ENCODE measurements at places on chromosomes 7 and 10.

- no peak for DNase-seq
These were observed 194.0 kb downstream of the CFTR start for GRCh38 chr7:117673839-117674238.

- no peak for DNase-seq
These were observed 1.7 kb downstream of the LIPM start for GRCh38 chr10:88804083-88804812.

DNA sequence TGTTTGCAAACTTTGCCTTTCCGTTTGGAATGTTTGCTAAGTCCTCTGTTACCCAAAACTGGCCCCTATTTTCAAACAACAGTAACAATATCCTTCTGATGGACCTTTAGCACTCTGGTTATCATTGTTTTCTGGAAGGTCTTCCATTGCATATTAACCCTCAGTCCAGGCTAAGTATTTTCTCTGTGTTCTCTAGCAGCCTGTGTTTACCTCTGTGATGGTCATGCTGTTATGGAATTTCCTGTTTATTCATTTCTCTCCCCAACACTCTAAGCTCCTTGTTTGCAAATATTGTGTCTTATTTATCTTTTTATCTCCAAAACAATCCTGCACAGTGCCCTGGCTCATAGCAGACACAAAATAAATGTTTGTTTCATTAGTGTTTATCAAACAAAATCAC, 560.3 kb downstream of the ATRNL1 start:
- no peak for DNase-seq

DNA sequence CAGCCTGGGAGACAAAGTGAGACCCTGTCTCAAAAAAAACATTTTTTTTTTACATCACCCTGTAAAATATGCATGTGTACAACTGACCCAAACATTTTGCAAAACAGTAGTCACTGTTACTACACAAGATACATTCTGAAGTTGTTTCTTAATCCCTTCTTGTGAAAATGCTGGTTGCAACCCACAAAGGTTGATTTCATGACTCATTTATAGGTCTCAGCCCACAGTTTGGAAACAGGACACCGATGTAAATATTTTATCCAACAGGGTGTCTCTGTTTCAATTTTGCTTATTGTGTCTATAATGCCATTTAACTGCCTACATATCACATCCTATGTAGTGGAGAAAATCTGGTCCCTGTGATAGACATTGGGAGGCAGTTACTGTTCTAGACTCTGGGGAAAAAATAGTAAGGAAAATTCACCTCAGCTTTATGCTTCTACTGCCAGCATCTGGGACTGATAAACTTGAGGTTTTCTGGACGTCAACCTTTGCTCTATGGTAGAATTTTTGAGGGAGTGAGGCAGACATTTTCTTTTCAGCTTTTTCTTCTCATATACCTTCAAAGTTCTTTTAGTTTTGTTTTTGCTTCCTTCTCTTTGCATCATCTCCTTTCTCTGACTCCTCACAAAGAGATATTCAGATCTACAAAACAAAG, 1.6 kb upstream of the RAB19 start:
- no peak for DNase-seq

DNA sequence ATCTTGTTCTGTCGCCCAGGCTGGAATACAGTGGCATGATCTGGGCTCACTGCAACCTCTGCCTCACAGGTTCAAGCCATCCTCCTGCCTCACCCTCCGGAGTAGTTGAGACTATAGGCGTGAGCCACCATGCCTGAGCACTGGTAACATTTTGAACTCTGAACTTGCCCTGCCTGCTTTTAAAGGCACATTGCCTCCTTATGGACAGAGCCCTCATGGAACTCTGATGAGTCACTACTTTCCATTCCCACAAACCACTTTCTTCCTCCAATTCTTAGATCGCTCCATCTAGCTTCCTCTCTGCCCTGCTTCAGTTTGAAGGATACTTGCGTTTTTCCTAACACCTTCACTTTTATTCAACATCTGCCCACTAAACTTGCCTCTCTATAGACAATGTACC, 38.1 kb downstream of the PRPS1L1 start:
- DNase-seq = no peak

All from left ventricle myocardium inferior (tissue), 1 donor.